ENCODE measurements at places on chromosomes 13 and 19.

- DNase-seq: no peak
These were observed 497.1 kb downstream of the DCT start for GRCh38 chr13:93982179-93982918.

DNA sequence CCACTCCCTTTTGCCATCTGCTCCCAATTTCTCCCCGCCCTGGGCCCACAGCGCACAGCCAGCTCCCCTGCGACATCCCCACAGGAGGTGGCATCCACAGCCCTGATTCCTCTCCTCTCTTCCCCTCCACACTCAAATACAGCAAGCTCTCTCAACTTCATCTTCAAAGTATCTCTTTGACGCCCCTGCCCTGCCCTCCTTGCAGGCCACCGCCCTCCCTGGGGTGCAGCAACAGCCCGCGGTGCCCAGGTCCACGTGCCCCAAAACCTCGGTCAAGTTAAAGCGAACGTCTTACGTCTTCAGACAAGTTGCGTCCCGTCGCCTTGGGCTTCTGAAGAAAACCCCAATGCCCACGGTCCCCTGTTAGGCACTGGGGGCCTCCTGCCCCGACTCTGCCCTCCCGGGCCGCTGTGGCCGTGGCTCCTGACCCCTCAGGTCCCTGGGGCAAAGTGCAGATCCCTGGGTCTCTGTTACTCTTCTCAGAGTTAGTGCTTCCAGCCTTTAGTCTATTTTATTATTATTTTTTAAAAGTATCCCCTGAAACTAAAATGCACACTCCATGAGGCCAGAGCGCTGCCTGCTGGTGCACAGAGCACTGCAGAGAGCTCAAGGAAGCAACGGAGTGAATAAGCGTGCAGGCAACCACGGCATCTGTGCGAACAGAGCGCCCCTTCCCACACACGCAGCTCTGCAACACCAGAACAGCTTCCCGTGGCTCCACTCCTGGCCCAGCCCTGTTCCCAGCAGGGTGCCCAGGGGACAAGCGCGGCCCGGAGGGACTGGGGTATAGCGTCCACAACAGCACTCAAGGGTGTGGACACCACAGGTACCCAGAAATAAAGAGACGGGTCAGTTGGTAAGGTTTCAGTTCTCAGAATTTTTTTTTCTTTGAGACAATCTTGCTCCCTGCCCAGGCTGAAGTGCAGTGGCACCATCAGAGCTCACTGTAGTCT lies 26.4 kb downstream of the IL17D start:
- no peak for DNase-seq

GRCh38 chr13:22836475-22836874 lies 344.3 kb upstream of the SGCG start:
- no peak for DNase-seq

DNA sequence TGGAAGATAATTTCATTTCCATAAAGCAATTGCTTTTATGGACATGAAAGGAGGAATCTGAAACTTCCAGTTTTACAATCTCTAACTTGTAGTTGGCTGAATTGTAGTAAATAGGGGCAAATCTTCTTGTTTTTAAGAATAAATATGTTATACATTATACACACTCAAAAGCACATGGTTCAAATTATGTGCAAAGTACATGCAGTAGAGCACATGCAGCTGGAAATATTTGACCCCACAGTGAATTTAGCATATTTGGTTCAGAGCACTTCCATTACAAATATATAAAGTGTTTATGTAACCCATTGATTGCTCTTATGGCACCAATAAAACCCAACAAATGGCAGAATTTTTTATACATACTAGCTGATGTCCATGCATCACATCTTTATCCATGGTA lies 180.5 kb downstream of the IRS2 start:
- no peak for DNase-seq

DNA sequence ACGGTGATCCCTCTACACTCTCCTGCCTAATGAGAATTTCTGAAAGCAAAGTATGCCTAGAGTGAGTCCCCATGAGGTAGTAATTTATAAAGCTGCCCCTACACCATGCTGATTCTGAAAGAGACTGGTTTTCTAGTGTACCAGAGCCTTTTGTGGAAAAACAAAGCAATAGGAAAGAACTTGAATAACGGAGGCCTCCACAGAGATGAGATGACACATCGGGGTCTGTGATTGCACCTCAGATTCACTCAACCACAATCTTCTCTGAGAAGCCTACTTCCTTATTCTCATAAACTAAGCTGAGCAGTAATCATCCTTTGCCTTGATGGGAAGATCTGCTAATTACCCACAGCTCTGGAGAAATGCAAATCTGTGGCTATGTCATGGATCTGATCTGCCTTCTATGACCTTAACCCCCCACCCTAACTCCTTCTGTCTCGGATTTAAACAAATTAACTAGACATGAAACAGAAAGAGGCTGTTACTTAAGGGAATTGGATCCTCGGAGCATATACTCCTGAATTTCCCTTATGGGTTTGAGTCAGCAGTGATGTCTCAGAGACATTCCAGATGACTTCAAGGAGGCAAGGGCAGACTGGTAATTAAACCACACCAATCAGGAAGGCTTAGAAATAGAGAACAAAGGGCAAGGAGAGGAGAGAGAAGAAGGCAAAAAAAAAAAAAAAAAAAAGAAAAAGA lies 128.0 kb downstream of the DCT start:
- DNase-seq: no peak

DNA sequence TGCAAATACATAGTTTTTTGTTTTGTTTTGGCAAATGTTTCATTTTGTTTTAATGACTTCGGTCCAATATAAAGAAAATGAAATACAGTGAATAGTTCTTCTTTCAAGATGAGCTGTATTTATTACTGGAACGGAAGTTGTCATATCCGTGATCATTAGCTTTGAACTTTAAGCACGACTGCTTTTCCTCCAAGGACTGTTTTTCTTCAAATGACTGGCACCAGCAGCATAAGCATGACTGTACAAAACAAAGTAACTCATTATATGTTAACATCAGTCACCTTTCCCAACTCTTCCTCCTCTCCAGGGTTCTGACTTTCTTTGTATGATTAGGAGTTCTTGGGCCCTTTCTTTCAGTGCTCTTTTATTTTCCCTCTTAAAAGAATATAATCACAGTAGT lies 20.5 kb downstream of the EDNRB start:
- DNase-seq: peak; percentile 66

DNA sequence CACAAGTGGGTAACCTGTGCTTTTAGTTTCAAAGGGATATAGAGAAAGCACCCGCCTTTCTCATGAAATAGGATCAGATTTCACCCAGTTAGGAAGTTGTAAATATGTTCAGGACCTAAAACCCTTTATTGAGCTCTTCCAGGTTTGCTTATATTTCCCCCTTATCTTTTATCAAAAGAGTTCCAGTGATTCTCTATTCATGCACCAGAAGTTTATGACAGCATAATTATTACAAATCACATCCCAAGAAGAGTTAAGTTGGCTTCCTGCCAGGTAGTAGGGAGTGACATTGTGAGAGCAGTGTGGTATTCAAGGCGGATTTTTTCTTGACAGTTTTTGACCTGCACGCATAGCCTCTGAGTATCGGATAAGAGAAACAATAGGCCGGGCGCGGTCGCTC lies 190.3 kb downstream of the STK24 start:
- DNase-seq: no peak

DNA sequence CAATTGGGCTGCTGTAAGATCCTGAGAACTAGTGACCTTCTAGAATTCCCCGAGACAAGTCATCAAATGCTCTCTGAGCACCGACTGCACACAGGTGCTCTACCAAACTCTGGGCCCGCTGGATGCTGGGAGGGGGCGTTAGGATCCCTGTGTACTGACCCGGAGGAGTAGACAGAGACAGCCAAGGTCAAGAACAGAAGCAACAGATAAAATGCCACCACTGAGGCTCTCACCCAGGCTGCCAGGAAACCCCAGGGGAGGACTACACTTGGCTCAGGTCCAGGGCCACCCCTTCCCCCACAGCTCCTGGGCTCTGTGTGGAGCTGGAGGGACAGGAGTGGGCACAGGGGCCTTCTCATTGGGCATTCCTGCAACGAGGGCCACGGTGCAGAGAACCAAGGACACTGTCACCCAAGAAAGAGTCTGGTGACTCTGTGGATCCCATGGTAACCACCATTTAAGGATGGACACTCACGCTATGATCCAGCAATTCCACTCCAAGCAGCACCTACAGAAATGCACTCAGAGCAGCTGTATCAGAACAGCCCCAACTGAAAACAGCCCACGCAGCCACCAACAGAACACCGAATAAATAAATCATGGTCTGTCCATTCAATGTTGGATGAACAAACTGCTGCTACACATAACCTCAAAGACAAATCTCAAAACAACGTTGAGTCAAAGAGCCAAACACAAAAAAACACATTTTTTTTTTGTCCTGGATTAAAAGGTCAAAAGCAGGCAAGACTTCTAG lies 16.8 kb upstream of the SLC35E1 start:
- no peak for DNase-seq

- no peak for DNase-seq
These were observed 33.4 kb downstream of the MBNL2 start for GRCh38 chr13:97255515-97256021.

DNA sequence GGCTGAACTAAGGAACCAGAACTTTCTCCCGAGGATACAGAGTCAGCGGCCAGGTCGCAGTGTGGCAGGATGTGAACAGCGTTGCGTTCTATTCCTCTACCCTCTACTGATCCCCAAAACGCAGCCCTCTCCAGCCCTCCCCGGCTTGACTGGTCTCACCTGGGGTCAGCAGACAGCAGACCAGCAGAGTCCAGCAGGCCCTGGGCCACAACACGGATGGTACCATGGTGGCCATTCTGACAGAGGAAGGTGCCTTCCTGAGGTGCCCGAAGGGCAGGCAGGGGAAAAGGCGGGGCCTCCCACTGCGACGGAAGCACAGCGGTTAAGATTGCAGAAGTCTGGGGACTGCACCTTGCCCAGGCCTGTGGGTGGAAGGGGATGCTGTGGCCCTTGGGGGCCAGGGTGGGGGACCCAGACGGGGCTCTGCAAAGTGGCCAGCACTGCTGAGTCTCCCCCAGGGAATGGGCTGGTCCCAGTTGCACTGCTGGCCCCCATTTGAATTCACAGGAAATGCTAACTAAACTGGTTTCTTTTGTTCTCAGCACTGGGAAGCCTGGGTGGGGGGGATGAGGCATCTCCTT lies at the start of gene ICAM3:
Gene ICAM3 (minus strand): TSS at position 245 of the 581 bp plus-strand sequence. CDS start 10 bp downstream, at position 235.
- peak; percentile 43 for DNase-seq
